Effector memory CD8-positive, alpha-beta T cell (primary cell): ENCODE measurements at places on chromosomes 13 and 19.

- no peak for DNase-seq
- no peaks in the 10 kb centered on the region for H3K4me1 ChIP-seq
- no peak overlapping the region for H3K27ac ChIP-seq
- no peak overlapping the region for H3K4me3 ChIP-seq
- no peaks in the 10 kb centered on the region for H3K27me3 ChIP-seq
Measured at GRCh38 chr13:75621147-75621546, 15.0 kb upstream of the LMO7 start.

- DNase-seq = no peak
- H3K27ac ChIP-seq = no peak overlapping the region
- no peaks in the 10 kb centered on the region for H3K27me3 ChIP-seq
- peaks cover 23% of the 10 kb centered on the region for H3K4me1 ChIP-seq
Measured at GRCh38 chr13:46580362-46580839, 27.4 kb downstream of the LRCH1 start.

GRCh38 chr19:11578258-11579142 lies 1.1 kb upstream of the ACP5 start:
- H3K27me3 ChIP-seq = no peaks in the 10 kb centered on the region
- peak overlapping the region; percentile 54 for H3K27ac ChIP-seq
- DNase-seq = no peak
- H3K4me3 ChIP-seq = peak overlapping the region; percentile 80
- H3K4me1 ChIP-seq = peaks cover 16% of the 10 kb centered on the region

GRCh38 chr19:2180881-2181632 lies 17.3 kb downstream of the DOT1L start:
- H3K4me1 ChIP-seq = peaks cover 26% of the 10 kb centered on the region
- no peak overlapping the region for H3K4me3 ChIP-seq
- peaks cover 23% of the 10 kb centered on the region for H3K36me3 ChIP-seq
- no peak overlapping the region for H3K27ac ChIP-seq
- no peaks in the 10 kb centered on the region for H3K27me3 ChIP-seq

- peaks cover 23% of the 10 kb centered on the region for H3K36me3 ChIP-seq
- no peaks in the 10 kb centered on the region for H3K27me3 ChIP-seq
- H3K27ac ChIP-seq = peak overlapping the region; percentile 80
- peaks cover 19% of the 10 kb centered on the region for H3K4me1 ChIP-seq
Measured at GRCh38 chr19:4976401-4977298, 7.7 kb downstream of the KDM4B start.

- no peak for DNase-seq
- no peak overlapping the region for H3K27ac ChIP-seq
- H3K4me1 ChIP-seq = peaks cover 11% of the 10 kb centered on the region
- peak overlapping the region; percentile 29 for H3K4me3 ChIP-seq
Measured at GRCh38 chr19:33299051-33299688, 3.2 kb downstream of the CEBPA start.

DNA sequence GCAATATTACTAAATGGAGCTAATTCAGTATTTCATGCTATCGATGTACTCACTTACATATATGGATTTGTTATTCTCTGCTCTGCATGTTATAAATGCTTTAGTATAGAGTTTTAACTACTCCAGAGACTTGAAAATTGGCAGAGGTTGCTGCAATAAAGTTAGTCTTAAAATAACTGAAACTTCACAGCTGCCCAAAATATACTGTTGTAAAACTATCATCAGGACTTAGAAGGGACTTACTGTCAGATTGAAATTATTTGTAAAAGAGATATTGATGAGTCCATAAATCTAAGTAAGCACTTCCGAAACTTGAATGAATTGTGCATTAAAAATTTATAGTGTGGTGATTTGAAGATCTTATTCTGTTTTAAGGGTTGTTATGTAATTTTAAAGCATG lies 1178.2 kb upstream of the PCDH20 start:
- no peak overlapping the region for H3K4me3 ChIP-seq
- H3K4me1 ChIP-seq = no peaks in the 10 kb centered on the region
- H3K27me3 ChIP-seq = no peaks in the 10 kb centered on the region
- no peak overlapping the region for H3K27ac ChIP-seq
- no peak for DNase-seq

- no peak overlapping the region for H3K27ac ChIP-seq
- peaks cover 6% of the 10 kb centered on the region for H3K4me1 ChIP-seq
- no peak for DNase-seq
- peaks cover 18% of the 10 kb centered on the region for H3K36me3 ChIP-seq
- H3K4me3 ChIP-seq = no peak overlapping the region
Measured at GRCh38 chr13:109776575-109776974, 9.8 kb downstream of the IRS2 start.

GRCh38 chr19:58562122-58563033 lies 4.0 kb upstream of the UBE2M start:
- peaks cover 29% of the 10 kb centered on the region for H3K4me1 ChIP-seq
- H3K27me3 ChIP-seq = no peaks in the 10 kb centered on the region
- H3K27ac ChIP-seq = peak overlapping the region; percentile 41
- peak overlapping the region; percentile 99 for H3K4me3 ChIP-seq
- H3K36me3 ChIP-seq = peaks cover 35% of the 10 kb centered on the region

GRCh38 chr13:32234914-32235313 lies 80.2 kb downstream of the ZAR1L start:
- H3K27ac ChIP-seq = no peak overlapping the region
- no peaks in the 10 kb centered on the region for H3K27me3 ChIP-seq
- H3K4me3 ChIP-seq = no peak overlapping the region
- H3K4me1 ChIP-seq = peaks cover 3% of the 10 kb centered on the region
- DNase-seq = no peak

GRCh38 chr19:343451-343931 lies 1.1 kb downstream of the MIER2 start:
- H3K27me3 ChIP-seq = peaks cover 10% of the 10 kb centered on the region
- peaks cover 18% of the 10 kb centered on the region for H3K36me3 ChIP-seq
- H3K4me3 ChIP-seq = peak overlapping the region; percentile 63
- DNase-seq = no peak
- H3K27ac ChIP-seq = peak overlapping the region; percentile 90

GRCh38 chr13:106029676-106030290 lies 505.7 kb downstream of the EFNB2 start:
- no peaks in the 10 kb centered on the region for H3K36me3 ChIP-seq
- no peak overlapping the region for H3K27ac ChIP-seq
- no peak overlapping the region for H3K4me3 ChIP-seq
- no peaks in the 10 kb centered on the region for H3K27me3 ChIP-seq
- H3K4me1 ChIP-seq = no peaks in the 10 kb centered on the region

- no peak overlapping the region for H3K27ac ChIP-seq
- no peak overlapping the region for H3K4me3 ChIP-seq
- peaks cover 3% of the 10 kb centered on the region for H3K36me3 ChIP-seq
- H3K27me3 ChIP-seq = peaks cover 6% of the 10 kb centered on the region
- no peaks in the 10 kb centered on the region for H3K4me1 ChIP-seq
Measured at GRCh38 chr19:17441241-17442021, 7.0 kb downstream of the TMEM221 start.

- no peaks in the 10 kb centered on the region for H3K36me3 ChIP-seq
- DNase-seq = no peak
- H3K4me1 ChIP-seq = no peaks in the 10 kb centered on the region
Measured at GRCh38 chr13:79986890-79987289, 354.0 kb downstream of the SPRY2 start.

DNA sequence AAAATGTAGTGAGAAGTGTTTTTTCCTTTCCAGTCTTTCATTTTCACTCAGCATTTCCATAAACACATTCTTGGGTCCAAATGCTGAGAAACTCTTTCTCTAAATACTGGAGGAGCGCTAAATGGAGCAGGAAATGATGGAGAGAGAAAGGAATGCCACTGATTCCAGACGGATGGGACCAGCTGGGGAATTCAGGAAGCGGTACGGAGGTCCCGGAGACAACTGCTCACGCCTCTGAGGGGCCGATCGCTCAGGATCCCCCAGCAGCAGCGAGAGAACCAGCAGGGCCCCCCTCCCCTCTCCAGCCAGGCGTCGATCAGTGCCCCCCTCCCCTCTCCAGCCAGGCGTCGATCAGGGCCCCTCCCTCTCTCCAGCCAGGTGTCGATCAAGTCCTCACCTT lies 13.2 kb downstream of the RASA3 start:
- peak overlapping the region; percentile 89 for H3K27ac ChIP-seq
- peak overlapping the region; percentile 75 for H3K4me3 ChIP-seq
- DNase-seq = no peak
- no peaks in the 10 kb centered on the region for H3K27me3 ChIP-seq

DNA sequence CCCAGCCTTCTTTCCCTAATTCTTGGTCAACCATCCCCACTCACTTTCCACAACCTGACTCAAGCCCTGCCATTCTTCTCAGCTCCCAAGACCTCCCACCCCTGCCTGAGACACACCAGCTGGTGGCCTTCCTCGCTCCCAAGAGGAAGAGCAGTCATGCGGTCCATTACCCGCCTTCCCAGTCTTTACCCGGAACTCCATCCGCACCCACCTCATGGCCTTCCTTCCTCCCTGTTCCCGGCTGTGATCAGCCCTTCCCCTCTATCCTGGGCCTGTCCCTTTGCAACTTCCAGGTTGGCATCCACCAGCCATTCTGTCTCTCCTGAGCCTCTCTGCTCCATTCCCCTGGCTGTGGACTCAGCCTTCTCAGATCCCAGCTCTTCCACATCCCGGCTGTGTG lies 18.6 kb upstream of the INSR start:
- no peaks in the 10 kb centered on the region for H3K27me3 ChIP-seq
- DNase-seq = no peak
- no peaks in the 10 kb centered on the region for H3K4me1 ChIP-seq
- no peak overlapping the region for H3K27ac ChIP-seq

GRCh38 chr13:39311619-39312018 lies 273.4 kb downstream of the NHLRC3 start:
- no peak overlapping the region for H3K4me3 ChIP-seq
- no peaks in the 10 kb centered on the region for H3K36me3 ChIP-seq
- peaks cover 10% of the 10 kb centered on the region for H3K27me3 ChIP-seq
- DNase-seq = no peak

DNA sequence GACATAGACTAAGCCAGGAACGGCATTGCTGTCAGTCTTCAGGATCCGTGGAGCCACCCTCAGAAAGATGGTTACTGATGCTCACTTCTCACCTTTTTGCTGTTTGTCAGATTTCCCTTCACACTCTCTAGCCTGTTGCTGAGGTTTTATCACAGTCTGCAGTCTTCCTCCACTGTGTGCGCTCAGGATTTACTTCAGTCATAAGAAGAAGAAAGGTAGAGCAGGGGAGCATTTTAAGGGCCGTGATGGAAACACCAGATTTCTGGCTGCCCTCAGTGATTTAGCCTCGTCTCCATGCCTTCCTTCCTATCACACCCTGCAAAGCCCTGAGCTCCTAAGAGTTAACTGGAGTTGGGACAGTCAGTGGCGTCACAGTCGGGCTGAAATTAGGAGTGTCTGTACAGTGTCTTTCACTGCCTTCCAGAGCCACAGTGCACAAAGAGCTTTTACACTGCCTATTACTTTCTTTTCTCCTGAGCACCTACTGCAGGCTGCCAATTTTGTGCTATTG lies 60.0 kb upstream of the GPR183 start:
- no peak for DNase-seq
- peaks cover 39% of the 10 kb centered on the region for H3K36me3 ChIP-seq
- peak overlapping the region; percentile 98 for H3K27ac ChIP-seq

- H3K4me3 ChIP-seq = peak overlapping the region; percentile 96
- peak; percentile 26 for DNase-seq
- H3K4me1 ChIP-seq = peaks cover 28% of the 10 kb centered on the region
- H3K27ac ChIP-seq = peak overlapping the region; percentile 92
- H3K27me3 ChIP-seq = no peaks in the 10 kb centered on the region
- H3K36me3 ChIP-seq = peaks cover 16% of the 10 kb centered on the region
Measured at GRCh38 chr13:21458451-21458812, 671 bp downstream of the ZDHHC20 start.

DNA sequence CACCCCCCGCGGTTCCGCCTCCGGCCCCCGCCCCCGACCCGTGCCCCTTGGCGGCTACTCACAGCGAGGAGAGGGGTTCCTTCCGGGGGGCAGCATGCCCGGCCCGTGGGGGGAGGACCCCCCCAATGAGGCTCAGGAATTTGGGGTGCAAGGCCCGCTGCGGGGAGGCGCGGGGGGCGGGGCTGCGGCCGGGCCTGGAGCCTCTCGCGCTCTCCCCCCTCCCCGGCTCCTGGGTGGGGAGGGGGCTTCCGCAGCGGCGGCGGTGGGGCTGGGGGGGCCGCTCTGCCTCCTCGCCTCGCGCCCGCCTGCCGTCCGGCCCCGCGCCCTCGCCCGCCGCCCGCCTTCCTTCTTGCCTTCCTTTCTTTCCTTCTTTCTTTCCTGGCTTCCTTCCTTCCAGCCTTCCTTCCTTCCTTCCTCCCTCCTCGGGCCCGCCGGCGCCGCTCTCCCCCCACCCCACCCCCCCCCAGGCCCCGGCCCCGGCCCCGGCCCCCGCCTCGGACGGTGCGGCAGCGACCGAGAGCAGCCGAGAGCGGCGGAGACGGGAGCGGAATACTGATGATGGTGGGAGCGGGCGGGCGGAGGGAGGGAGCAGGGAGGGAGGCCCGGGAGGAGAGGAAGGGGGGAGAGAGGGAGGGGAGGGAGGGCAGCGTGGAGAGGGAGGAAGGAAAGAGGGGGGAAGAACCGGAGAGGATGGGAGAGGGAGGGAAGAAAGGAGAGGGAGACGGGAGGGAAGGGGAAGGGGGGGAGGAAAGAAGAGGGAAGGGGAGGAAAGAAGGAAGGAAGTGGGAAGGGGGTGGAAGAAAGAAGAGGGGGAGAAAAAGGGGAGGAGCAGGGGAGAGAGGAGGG lies at the start of gene LRRC4B:
LRRC4B (minus strand) TSS at position 554 of the 846 bp plus-strand sequence. CDS start 19,597 bp downstream, outside the sequence.
- peak within 1 kb of the TSS; percentile 3 for H3K4me3 ChIP-seq
- H3K36me3 ChIP-seq = no peaks in the 10 kb centered on the region
- no peak for DNase-seq
- peaks cover 62% of the 10 kb centered on the region for H3K27me3 ChIP-seq
- peaks cover 11% of the 10 kb centered on the region for H3K4me1 ChIP-seq

DNA sequence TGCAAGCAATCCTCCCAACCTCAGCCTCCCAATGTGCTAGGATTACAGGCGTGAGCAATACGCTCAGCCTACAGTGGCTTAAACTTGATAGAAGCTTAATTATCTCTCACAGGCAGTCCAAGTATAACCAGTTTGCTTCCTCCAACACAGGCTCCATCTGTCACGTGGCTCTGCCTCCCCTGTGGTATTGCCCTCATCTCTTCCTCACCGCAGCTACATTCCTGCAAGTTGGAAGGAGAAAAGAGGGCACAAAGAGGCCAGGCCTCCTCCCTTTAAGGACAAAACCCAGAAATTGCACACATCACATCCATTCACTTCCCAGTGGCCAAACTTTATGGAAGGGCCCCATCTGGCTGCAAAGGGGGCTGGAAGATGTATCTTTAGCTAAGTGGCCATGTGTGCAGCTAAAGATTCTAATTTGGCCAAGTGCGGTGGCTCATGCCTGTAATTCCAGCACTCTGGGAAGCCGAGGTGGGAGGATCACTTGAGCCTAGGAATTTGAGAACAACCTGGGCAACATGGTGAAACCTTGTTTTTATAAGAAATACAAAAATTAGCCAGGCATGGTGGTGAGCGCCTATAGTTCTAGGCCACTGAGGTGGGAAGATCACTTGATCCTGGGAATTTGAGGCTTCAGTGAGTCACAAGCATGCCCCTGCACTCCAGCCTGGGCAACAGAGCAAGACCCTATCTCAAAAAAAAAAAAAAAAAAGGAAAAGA lies 3.1 kb upstream of the SDHAF1 start:
- H3K36me3 ChIP-seq = peaks cover 4% of the 10 kb centered on the region
- H3K27ac ChIP-seq = no peak overlapping the region
- no peak overlapping the region for H3K4me3 ChIP-seq
- no peak for DNase-seq
- peaks cover 20% of the 10 kb centered on the region for H3K4me1 ChIP-seq

GRCh38 chr19:54312436-54313377 lies at the start of gene LILRA5:
Gene LILRA5, minus strand, starts transcription at chr19:54313166. Its CDS starts 147 bp downstream, at chr19:54313019.
- peaks cover 78% of the 10 kb centered on the region for H3K27me3 ChIP-seq
- peaks cover 2% of the 10 kb centered on the region for H3K36me3 ChIP-seq
- no peaks in the 10 kb centered on the region for H3K4me1 ChIP-seq
- no peak within 1 kb of the TSS for H3K27ac ChIP-seq
- no peak for DNase-seq
- no peak within 1 kb of the TSS for H3K4me3 ChIP-seq
